Aortic smooth muscle cell (primary cell): ENCODE measurements at places on chromosomes 7 and 10. TPM values are rescaled to one million over a fixed set of nuclear protein-coding genes. Genes with fewer than 3 reads are reported as not detected.

CCDC146 gene
- 1.6 and 2.8 TPM in 2 replicates for total RNA-seq

GRB10 gene
- total RNA-seq, result 39.0 and 39.1 TPM in 2 replicates

SUMF2 gene
- total RNA-seq, result 233 and 238 TPM in 2 replicates

GPR22 gene
- not detected in 2 replicates for total RNA-seq

TMEM178B gene
- 0.06 and 0.26 TPM in 2 replicates for total RNA-seq

TMEM225B gene
- total RNA-seq, result 0.62 and 2.4 TPM in 2 replicates

ADCYAP1R1 gene
- under 0.01 and 0.13 TPM in 2 replicates for total RNA-seq

GNGT1 gene
- not detected in 2 replicates for total RNA-seq

CLDN4 gene
- total RNA-seq, result 0.12 and 0.13 TPM in 2 replicates

CWF19L1 gene
- 15.8 and 21.3 TPM in 2 replicates for total RNA-seq

CYP3A7 gene
- total RNA-seq, result not detected in 2 replicates

ZCCHC24 gene
- total RNA-seq, result 26.3 and 29.3 TPM in 2 replicates

SSC4D gene
- total RNA-seq, result 0.53 and 0.56 TPM in 2 replicates

ZNF467 gene
- 0.26 and 2.5 TPM in 2 replicates for total RNA-seq

MRM2 gene
- 11.8 and 15.6 TPM in 2 replicates for total RNA-seq

UCN3 gene
- not detected in 2 replicates for total RNA-seq

PI4K2A gene
- total RNA-seq, result 23.3 and 25.0 TPM in 2 replicates

PILRA gene
- total RNA-seq, result 0.62 TPM in 1 of 2 replicates, not detected in the other

AKR1C8 gene
- total RNA-seq, result not detected in 2 replicates

SPDYE11 gene
- total RNA-seq, result not detected in 2 replicates

UTF1 gene
- total RNA-seq, result not detected in 2 replicates

URGCP gene
- total RNA-seq, result 30.0 and 32.1 TPM in 2 replicates

PRKAR1B gene
- total RNA-seq, result 11.1 and 21.1 TPM in 2 replicates

NEURL1 gene
- under 0.01 TPM in 2 replicates for total RNA-seq

SYT15 gene
- under 0.01 and 0.06 TPM in 2 replicates for total RNA-seq

ALOX5 gene
- total RNA-seq, result not detected in 2 replicates

CCDC126 gene
- 9.5 and 9.8 TPM in 2 replicates for total RNA-seq

MINDY4 gene
- 6.6 and 8.1 TPM in 2 replicates for total RNA-seq

KAZALD1 gene
- 78.5 and 101 TPM in 2 replicates for total RNA-seq

LEP gene
- not detected in 2 replicates for total RNA-seq

CDHR3 gene
- 2.6 and 4.3 TPM in 2 replicates for total RNA-seq

SLC13A1 gene
- total RNA-seq, result not detected in 2 replicates

ADCY1 gene
- 0.12 and 0.13 TPM in 2 replicates for total RNA-seq

MYO1G gene
- under 0.01 TPM in 2 replicates for total RNA-seq

EVX1 gene
- not detected in 2 replicates for total RNA-seq

THSD7A gene
- total RNA-seq, result 1.1 and 1.5 TPM in 2 replicates

LRRC61 gene
- total RNA-seq, result not detected in 2 replicates

NPTX2 gene
- total RNA-seq, result 2.2 and 9.9 TPM in 2 replicates

MTG1 gene
- total RNA-seq, result 19.3 and 23.1 TPM in 2 replicates
